ENCODE measurements at places on chromosomes 2 and 18.

- no peak for DNase-seq
Measured at GRCh38 chr18:63427558-63427957, 5.3 kb upstream of the VPS4B start.

DNA sequence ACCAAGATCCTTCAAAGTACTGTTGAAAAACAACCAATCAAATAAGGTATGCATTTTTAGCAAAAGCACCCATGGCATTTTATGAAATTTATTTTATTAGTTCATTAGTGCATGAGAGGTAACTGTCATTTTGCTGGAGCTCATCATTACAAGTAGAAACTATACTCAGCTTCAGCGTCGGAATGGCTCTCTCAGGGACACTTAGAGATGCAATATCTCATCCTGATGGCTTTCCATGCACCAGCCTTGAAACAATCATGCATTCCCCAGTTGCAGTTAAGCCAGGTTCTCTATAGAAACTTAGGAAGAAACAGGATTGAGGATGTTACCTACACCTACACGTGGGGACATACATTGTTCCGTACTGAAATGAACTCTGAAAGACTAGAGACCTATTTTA, 219.5 kb downstream of the GALR1 start:
- DNase-seq = no peak

- no peak for DNase-seq
Measured at GRCh38 chr2:187312718-187313282, 135.3 kb downstream of the CALCRL start.

- DNase-seq = no peak
Measured at GRCh38 chr2:109279243-109279860, 150.3 kb downstream of the SH3RF3 start.

DNA sequence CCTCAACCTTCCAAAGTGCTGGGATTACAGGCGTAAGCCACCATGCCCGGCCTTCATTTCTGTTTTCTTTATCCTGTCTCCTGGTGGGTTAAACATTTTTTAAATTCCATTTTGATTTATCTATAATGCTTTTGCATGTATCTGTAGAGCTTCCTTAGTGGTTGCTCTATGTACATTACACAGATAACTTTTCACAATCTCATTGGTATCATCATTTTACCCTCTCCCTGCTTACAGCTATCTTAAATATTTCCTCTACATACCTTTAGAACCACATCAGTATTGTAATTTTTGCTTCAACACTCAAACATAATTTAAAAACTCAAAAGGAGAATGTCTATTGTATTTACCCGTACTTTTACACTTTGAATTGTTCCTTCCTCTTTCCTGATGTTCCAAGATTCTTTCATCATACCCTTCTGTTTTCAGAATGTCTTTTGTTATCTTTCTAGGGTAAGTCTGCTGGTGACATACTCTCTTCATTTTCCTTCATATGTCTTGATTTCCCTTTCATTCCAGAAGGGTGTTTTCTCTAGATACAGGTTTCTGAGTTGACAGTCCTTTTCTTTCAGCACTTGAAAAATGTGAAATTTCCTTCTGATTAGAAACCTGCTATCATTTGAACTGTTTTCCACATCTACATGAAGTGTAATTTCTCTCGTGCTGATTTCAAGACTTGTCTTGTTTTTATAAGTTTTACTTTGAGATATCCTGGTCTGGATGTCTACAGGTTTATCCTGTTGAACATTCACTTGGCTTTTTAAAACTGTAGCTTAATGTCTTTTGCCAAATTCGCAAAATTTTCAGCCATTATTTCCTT, 21.9 kb downstream of the PPP3R1 start:
- no peak for DNase-seq

DNA sequence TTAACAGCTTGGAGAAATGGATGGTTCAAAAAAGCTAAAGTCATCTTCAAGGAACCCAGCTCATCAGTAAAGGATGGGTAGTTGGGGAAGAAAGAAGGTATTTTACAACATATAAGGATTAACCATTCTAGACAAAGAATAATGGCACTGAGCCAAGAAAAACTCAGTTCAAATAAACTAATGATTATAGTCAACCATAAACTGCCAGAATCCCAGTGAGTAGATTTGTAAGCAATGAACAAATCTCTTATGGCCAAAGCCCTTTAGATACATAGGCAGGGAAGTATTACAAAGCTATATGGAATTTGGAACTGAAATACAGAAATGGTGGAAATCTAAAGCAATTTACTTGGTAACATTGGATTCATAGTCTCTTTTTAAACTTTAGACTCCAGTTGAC, 92.4 kb upstream of the ZFP36L2 start:
- no peak for DNase-seq

DNA sequence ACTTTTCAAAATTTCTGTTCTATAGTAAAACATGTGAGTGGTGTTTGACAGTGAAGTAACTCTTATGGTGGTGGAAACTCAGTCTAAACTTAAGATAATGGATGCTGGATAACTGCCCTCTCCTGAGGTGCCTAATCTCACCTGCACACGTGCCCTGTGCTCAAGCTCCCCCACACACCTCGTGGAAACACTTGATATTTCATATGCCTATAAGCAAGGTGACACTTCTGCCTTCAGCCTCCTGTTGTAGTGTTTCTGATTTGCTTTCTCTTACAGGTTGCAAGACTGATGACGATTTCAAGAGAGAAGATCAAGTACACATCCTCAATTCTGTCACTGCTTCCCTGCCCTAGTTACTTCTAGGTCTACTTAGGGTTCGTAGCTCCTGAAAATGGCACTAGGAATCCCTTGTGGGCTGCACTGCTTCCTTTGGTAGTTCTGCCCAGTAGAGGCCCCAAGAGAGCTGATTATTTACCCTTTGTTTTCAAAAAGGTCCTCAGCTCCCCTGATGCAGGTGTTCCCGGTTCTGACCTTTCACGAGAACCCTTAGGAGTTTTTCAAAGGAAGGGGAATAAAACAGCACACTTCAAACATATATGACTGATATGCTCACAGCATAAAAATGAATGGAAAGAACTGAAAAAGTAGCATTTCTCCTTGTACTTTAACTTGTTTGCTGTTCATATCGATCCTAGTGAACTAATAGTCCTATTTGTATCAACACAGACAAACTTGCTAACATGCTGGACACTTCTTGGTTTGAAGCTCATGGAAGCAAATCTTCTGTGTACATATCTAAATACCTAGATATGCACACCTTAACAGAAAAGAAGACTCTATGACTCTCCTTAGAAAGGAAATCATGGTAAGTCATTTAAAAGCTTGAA, 6.7 kb downstream of the CAVIN2 start:
- DNase-seq = no peak

DNA sequence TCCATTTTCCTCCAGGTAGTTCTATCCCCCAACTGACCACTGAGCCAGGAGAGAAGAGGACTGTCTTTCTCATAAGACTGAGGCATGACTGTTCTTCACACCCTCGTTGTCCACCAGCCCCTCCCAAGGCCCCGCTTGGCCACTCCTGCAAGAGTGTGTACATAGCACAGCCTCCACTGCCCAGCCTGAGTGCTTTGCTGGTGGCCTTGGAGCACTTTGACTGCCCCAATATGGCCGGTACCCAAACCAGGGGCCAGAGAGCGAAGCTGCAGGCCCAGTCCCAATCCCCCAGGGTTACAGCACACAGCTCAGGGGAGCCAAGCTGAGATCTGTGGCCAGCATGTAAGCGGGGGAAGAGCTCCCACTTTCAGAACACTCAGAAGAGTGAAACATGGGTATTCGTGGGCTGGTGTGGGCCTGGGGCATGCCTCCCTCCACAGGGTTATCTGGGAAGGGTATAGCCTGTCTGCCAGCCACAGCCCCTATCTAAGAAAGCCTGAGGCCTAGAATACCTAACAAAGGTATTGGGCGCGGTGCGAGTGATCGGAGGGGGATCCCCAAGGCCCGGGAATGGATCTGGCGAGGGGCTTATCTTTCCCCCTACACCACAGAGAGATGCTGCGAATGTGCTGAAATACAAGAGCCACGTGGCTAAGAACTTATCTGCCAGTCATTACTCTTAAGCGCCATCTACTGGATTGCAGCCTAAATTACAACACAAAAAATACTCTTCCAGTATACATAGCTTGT, 163.8 kb downstream of the WDPCP start:
- no peak for DNase-seq

DNA sequence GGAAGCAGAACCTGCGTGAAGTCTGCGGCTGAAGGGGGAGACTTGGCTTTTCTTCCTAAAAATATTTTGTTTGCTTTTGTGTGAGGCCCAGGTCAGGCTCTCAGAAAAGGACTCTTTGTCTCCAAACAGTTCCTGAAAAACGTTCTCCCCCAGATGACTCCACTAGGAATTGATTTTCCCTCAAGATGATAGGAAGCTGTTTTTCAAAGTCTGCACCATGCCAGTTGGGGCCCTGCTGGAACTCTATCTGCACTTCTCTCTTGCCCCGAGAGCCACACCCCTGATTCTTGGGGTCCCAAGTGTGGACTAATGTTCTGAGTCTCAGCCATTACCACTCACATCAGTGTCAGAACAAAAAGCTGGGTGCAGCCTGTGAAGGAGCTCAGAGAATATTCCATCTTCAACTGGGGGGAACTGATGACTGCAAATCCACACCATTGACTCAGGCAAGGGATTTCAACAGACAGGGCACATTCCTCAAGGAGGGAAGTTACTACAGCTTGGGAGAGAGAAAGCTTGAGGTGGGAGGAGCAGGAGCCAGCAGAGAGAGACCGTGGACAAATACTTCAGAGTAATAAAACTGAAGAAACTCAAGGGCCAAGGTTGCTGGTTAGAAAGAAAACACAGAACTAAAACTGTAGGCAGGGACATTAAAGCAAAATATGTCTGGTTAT, 768.3 kb downstream of the RNF144A start:
- no peak for DNase-seq

DNA sequence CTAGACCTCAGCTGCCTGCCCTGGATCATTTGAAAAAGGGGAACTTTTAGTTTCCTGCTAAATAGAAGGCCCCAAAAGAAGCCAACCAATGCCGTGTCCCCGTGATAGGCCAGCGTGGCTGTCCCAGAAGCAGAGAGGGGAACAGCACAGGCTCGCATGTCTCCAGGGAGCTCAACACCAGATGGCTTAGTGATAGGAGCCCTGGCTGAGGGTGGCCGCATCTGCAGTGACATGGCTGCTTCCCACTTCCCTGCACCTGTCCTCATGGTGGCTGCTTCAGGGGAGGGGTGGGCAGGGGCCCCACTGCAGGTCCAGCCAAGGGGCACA, 79.6 kb downstream of the MBP start:
- no peak for DNase-seq

DNA sequence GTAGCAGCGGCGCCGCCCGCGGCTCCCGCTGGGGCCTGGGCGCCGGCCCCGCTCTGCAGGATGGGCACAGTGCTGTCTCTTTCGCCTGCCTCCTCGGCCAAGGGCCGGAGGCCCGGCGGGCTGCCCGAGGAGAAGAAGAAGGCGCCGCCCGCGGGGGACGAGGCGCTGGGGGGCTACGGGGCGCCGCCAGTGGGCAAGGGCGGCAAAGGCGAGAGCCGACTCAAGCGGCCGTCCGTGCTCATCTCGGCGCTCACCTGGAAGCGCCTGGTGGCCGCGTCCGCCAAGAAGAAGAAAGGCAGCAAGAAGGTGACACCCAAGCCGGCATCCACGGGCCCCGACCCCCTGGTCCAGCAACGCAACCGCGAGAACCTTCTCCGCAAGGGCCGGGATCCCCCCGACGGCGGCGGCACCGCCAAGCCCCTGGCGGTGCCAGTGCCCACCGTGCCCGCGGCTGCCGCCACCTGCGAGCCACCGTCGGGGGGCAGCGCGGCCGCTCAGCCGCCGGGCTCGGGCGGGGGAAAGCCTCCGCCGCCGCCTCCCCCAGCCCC, 369 bp downstream of the CDK5R2 start:
- DNase-seq = no peak

- DNase-seq = no peak
Measured at GRCh38 chr2:45212953-45213635, 203.8 kb upstream of the SIX2 start.

GRCh38 chr2:200695601-200696000, 109.8 kb downstream of the AOX1 start:
- no peak for DNase-seq

DNA sequence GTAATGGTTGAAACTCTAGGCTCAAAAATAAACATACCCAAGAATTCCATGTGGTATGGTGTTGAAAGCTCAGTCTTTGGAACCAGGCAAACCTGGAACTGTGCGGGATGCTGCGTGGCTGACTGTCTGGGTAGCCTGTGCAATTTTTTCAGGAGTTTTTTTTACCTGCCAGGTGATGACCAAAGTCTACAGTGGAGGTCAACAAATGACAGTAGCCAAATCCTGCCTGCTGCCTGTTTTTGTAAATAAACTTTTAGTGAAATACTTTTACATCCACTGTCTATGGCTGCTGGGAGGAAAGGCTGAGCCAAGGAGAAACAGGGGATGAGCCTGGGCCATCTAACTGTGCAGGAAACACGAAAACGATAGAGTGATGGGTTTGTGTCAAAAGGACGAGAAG, 240.6 kb downstream of the PIEZO2 start:
- no peak for DNase-seq

DNA sequence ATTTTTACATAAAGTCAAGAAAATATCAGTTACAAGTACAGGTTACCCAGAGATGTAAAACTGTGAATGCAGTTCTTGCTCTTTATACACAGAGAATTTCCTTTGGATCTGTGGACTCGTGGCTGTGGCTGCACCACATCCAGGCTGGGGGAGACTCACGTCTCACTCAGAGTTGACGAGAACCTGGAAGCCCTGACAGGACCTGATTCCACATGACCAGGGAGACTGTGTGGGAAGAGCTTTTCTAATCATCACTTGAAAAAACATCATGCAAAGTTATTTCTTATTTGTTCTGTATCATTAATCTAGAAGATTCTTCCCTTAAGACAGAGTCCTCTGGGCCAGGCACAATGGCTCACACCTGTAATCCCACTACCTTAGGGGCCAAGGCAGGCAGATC, 1159.0 kb downstream of the RPIA start:
- DNase-seq = no peak

GRCh38 chr2:8487461-8487932, 194.4 kb upstream of the ID2 start:
- DNase-seq = no peak

GRCh38 chr2:102809291-102810189, 47.7 kb downstream of the TMEM182 start:
- no peak for DNase-seq

- no peak for DNase-seq
Measured at GRCh38 chr2:50607721-50608120, 424.2 kb downstream of the NRXN1 start.

GRCh38 chr18:6279308-6279707, 135.4 kb downstream of the L3MBTL4 start:
- DNase-seq = no peak

DNA sequence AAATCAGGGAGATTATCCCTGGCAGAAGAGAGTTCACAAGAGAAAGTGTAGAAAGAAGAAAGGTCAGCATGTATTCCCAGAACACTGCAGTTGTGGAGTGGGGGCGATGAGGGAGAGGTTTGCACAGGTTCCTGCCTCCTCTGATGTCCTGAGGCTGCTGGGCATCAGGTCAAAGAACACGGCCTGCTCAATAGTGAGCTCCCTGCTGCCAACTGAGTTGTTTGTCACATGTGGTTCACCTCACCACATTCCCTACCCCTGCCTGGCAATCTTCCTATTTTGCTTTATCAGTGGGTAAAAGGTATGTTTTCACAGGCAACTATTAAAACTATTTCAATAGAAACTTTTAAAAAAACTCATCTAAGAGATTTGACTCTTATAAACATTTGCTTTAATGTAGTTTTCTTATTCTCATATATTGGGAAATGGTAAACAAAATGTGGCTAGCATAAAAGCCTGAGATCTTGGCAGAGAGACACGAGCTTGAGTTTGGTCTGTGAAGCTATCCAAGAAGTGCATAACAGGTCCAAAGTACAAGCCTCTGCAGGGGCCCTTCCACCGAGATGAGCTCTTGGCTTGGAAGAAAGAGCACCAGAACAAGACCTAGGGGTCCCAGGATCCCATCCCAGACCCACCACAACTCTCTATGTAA, 123.9 kb upstream of the SRD5A2 start:
- DNase-seq = no peak

Measured in effector CD8-positive, alpha-beta T cell (primary cell).